ENCODE measurements at places on chromosomes 3 and 15.

- DNase-seq: no peak
Observed at GRCh38 chr15:26771578-26772153, 1.2 kb downstream of the GABRB3 start.

GRCh38 chr15:38378161-38378560, 75.8 kb upstream of the FAM98B start:
- no peak for DNase-seq

- no peak for DNase-seq
Observed at GRCh38 chr15:93987068-93987467, 244.3 kb upstream of the MCTP2 start.

- DNase-seq: no peak
Observed at GRCh38 chr3:69536306-69537020, 150.6 kb upstream of the FRMD4B start.

- no peak for DNase-seq
Observed at GRCh38 chr3:29864809-29865208, 583.9 kb downstream of the RBMS3 start.

GRCh38 chr3:97720417-97720816, 44.1 kb upstream of the ARL6 start:
- no peak for DNase-seq

GRCh38 chr3:78275420-78275852, 1235.5 kb downstream of the ROBO2 start:
- no peak for DNase-seq

DNA sequence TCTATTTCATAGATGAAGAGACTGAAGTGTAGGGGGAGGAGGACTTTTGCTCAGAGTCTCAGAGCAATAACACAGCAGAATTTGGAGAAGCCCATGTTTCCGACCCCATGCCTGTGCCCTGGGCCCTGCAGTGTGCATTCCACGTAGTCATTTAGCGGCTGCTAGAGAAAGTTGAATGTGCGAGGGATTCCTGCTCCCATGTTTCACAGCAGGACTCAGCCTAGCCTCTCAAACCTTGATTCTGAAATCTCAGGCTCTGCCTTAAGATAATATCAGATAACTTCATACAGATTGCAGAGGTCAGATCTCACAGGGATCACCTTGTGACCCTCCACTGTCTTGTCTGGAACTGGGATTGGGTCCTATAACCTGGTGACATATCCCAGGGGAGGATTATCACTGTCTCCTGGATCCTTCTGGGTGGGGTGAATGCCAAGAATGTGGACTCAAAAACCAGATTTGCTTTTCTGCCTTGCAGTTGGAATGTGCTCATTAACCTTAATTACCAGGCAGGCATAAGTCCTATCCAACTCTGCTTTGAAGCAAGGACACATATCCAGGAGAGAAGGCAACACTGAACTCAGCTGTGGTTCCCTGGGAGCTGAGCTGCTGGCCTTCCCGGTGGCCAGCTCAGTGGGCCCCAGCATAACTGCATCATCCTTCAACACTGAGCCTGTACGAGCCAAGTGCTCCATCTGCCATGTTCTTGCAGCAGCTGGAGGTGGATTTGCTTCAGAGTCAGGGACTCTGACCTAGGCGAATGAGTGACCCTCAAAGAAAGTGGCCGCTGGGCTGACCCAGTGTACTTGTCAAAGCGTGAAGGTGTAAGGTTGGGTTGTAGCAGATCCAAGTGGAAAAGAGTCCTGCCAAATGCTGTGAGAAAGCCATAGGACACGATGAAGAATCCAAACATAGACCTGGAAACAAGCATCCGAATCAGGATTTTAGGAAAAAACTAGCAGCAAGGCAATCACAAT, 43.0 kb downstream of the CTXND1 start:
- DNase-seq: no peak

GRCh38 chr3:42612928-42613327, 12.4 kb downstream of the NKTR start:
- DNase-seq: no peak

- DNase-seq: no peak
Observed at GRCh38 chr15:92294759-92295158, 98.9 kb upstream of the ST8SIA2 start.

DNA sequence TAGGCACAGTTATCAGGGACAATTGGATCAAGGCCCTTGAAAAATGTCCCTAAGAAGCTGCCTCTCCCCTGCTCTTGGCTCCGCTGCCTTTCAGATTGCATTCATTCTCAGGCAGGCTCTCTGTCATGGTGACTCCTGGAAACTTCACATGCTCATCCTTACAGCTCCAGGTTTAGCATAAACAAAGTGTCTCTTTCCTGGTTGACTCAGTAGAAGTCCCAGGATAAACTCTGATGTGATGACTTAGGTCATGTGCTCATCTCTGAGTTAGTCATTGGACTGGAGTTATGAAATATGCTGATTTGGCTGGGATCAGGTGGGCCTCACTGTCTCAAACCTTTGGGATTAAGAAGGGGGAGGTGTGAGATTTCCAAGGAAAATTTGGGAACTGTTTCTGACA, 243.8 kb downstream of the ZNF621 start:
- DNase-seq: no peak

GRCh38 chr3:197487911-197488391, 67.8 kb downstream of the BDH1 start:
- no peak for DNase-seq

GRCh38 chr15:62752657-62753517, 289.7 kb upstream of the TPM1 start:
- DNase-seq: no peak

DNA sequence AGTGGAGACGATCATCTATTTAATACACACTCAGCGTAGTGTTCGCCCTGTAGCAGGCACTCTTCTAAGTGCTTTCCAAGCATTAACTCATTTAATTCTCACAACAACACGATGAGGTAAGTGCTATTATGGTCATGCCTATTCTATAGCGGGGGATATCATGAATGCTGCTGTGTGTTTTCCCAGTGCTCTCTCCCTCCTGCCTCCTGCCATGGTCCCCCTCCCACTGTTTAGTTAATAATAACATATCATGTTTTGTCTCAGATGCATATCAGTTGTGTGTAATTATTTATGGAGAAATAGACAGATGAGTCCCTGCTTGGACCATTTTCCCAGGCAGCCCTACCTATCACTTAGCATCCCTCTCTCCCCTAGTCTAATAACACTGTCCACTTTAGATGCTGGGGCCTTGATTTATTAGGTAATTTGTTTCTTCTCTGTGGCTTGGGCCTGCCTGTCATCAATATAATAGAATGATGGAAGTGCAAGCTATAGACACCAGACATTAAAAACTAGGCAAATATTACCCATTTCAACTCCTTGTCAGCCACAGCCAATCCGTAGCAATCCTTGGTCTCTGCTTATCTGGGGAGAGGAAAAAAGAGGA, 122.9 kb upstream of the TLE3 start:
- DNase-seq: no peak

DNA sequence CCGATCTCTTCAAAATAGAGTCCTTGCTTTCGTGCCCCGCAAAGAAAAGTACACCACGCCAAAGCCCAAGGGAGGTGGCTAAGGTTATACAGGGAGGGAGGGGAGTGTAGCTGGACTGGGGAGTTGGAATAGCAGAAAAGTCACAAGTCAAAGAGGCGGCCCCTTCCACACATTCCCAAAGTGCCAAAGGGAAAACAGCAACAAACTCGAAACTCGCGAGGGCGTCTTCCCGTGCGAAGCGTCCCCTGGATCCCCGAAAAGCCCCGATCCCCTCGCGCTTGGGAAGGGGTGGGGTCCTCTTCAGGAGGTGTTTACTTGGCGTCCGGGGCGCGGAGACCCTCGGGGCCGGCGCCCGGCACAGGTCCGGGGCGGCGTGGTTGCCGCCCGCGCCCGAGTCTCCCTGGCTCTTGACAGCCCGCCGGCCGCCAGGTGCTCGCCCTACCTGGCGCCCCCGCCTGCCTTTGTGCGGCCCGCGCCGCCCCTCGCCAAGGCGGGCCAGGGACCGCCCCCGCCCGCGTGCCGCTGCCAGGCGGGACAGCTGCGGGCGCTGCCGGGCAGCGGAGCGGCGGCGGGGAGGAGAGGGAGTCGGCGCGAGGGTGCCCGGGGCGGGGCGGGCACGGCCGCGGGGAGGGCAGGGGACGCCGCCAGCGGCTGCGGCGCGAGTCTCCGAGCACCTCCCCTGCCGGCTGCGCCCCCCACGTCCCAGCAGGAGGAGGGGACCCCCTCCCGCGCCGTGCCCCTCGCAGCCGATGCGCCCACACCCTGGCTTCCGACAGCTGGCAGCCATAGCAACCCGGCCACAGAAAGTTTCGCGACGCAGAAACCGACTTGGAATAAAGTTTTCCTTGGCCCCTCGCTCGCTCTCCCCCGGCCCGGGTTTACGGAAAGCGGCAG, 966 bp downstream of the MYO1E start:
- no peak for DNase-seq

- DNase-seq: no peak
Observed at GRCh38 chr15:57079446-57079845, 161.0 kb downstream of the TCF12 start.

GRCh38 chr3:126685493-126685892, 18.5 kb upstream of the CHCHD6 start:
- DNase-seq: no peak

DNA sequence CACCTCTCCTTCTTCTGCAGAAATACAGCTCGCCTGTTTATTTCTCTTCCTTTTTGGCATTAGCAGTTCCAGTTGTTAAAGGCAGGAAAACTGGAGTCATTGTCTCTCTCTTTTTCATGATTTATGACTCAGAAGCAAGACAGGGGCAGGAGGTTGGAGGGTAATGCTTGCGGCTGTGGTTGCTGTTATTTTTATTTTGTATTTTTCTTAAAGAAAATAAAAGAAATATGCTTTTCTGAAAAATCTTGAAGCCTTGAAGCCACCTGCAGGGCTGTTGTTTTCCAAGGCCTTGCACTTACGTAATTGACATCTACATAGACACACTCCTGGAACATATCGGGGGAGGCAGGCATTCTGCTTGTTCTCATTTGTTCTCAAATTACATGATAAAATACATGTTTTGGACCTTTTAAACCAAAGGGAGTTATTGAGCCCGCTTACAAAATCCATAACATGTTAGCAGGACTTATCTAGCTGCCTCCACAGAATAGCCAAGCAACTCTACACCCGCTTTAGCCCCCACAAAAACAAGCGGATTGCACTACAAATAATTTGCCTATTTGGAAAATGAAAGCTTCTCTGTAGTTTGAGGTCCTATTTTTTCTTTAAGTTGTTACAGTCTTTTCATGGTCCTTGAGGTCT, 1004.6 kb upstream of the NR2F2 start:
- DNase-seq: no peak

GRCh38 chr3:191768421-191768820, 307.5 kb downstream of the PYDC2 start:
- DNase-seq: no peak

GRCh38 chr15:45363334-45363733, 15.0 kb downstream of the GATM start:
- DNase-seq: no peak

- DNase-seq: no peak
Observed at GRCh38 chr15:42494998-42495360, 455 bp upstream of the SNAP23 start.

- DNase-seq: no peak
Observed at GRCh38 chr3:73100741-73101559, 39.5 kb downstream of the EBLN2 start.

All from SIG-M5 (cell line).